ENCODE measurements at places on chromosomes 5 and 9.

DNA sequence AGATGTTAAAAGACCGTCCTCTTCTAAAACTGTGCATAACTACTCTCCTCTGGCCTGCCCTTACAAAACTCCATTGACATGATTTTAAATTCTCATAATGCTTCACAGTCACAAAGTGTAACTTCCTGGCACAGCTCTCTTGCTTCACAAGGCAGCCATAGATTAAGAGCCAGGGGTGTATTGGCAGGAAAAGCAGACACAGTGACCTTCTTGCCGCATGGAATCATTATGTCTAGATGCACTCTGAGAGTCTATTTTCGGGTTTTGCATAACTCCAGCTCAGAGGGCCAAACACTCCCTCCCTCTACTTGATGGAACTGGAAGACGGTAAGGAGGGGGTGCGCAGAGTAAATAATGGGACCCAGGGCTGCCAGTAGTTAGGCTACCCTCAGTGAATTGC is 110.1 kb downstream of the MARCHF3 start:
- DNase-seq = no peak

- DNase-seq = no peak
These were observed 226.8 kb upstream of the IRX4 start for GRCh38 chr5:2109566-2109965.

- DNase-seq = no peak
These were observed 29.8 kb downstream of the CORO2A start for GRCh38 chr9:98162613-98163012.

GRCh38 chr9:93129691-93130500 is 4.2 kb downstream of the NINJ1 start:
- DNase-seq = no peak

GRCh38 chr5:1217596-1218206 is 7.5 kb upstream of the SLC6A18 start:
- no peak for DNase-seq

GRCh38 chr9:11340654-11341053 is 727.9 kb upstream of the PTPRD start:
- DNase-seq = no peak

Measured in NCI-H187 (cell line).